SK-N-MC (cell line): ENCODE measurements at places on chromosomes 13 and 19.

- no peak for DNase-seq
These were observed 82.7 kb upstream of the SLC15A1 start for GRCh38 chr13:98835156-98835555.

DNA sequence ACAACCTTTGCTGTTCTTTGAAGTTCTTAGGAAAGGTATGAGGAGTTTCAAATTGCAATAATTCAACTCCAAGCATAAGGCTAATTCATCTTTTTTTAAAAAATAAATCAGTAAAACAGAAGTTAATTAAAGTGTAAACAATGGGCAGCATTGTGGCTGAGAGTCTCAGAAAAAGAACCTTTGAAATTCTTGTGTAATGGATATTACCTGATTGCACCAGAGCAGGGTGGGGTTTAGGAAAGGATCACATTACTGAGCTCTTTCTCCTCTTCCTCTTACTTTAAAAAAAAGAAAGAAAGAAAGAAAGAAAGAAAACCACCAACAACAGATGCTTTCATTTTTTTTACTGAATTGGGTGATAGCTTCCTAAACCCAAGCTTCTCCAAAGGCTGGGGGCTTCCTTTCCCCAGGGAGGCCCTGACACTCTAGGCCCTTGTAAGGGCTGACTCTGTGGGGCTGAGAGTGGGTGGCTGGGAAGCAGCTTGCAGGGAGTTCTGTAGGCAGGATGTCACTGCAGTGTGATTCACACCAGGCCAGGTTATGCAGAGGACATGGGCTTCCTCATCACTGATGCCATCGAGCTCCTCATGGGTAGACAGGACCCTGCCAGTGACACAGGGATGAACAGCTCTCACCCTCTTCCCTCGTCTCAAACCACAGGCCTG lies 564.5 kb downstream of the FGF9 start:
- DNase-seq = no peak

DNA sequence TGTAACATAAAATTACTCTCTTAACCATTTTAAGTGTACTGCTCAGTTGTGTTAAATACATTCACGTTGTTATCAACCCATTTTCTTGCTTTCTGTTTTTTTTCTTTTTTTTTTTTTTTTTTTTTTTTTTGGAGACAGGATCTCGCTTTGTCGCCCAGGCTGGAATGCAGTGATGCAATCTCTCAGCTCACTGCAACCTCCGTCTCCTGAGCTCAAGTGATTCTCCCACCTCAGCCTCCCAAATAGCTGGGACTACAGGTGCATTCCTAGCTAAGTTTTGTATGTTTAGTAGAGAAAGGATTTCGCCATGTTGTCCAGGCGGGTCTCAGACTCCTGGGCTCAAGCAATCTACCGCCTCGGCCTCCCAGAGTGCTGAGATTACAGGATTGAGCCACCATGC lies 42.5 kb upstream of the C13orf42 start:
- DNase-seq = no peak

DNA sequence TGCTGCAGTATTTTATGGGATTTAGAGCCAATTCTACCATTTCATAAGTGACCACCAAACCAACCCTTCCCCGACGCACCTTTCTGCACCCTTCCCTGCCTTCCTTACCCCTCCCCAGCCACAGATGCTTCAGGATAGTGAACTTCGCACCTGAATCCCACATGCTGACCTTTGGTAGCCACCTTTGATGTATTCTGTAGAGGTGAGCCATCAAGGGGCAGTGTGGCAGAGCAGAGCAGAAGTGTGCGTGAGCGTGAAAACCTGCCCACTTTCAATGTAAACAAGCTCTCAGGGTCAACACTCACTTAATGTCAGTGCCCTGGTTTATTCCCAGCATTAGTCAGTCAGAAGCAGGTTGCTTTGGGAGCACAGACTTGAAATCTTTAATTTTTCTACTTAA lies 107.7 kb downstream of the FRY start:
- DNase-seq = no peak

DNA sequence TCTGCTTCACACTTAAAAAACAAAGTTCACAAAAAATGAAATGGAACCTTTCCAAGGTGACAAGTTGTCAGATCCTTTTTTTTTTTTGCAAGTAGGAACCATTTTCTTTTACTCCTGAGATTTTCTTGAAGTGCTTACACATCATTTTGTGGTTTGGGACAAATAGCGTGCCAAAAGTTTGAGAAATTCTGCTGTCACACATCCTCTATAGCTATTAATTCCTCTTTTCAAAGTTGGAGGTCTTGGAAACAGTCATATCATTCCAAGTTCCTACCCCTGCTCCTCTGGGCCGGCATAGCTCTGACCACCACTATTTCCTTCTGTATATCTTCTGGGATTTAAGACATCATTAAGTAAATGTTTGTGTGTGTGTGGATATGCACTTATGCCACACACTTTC lies 421.6 kb upstream of the SLC10A2 start:
- no peak for DNase-seq

- no peak for DNase-seq
These were observed 11.8 kb upstream of the LILRA2 start for GRCh38 chr19:54561840-54562239.

- DNase-seq = no peak
These were observed 3.0 kb upstream of the DIRAS1 start for GRCh38 chr19:2724148-2724557.

GRCh38 chr13:37029617-37030016 lies 29.0 kb downstream of the EXOSC8 start:
- no peak for DNase-seq

GRCh38 chr13:49357694-49358093 lies 86.2 kb downstream of the CAB39L start:
- no peak for DNase-seq

- DNase-seq = no peak
These were observed 8.3 kb downstream of the CBLC start for GRCh38 chr19:44785993-44786392.

- no peak for DNase-seq
These were observed 525.1 kb upstream of the NBEA start for GRCh38 chr13:34416971-34417380.

DNA sequence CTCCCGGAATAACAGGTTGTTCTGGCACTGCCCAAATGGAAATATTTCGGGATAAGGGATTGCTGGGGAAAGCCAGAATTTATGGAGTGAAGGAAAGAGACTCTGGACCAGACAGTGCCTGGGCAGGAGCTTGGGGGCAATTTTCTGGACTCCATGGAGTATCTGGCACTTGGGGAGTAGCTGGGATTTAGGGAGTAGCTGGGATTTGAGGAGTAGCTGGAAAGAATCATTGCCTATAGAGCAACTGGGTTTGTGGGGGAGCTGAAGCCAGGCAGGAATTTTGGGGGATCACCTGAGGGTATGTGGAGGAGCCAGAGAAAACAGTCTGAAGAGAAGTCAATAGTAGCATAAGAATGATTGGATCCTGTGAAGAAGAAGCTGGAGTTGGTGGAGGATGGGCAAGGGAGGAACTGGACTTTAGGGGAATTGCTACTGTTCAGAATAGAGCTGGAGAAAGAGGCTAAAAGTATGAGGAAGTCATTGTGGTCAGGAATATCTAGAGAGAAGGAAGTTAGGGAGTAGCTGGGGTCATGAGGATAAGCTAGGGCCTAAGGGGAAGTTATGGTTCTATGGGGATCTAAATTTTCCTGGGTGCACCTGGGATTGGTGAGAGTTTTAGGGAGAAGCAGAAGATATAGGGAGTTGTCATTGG lies 14.8 kb downstream of the FSD1 start:
- no peak for DNase-seq

DNA sequence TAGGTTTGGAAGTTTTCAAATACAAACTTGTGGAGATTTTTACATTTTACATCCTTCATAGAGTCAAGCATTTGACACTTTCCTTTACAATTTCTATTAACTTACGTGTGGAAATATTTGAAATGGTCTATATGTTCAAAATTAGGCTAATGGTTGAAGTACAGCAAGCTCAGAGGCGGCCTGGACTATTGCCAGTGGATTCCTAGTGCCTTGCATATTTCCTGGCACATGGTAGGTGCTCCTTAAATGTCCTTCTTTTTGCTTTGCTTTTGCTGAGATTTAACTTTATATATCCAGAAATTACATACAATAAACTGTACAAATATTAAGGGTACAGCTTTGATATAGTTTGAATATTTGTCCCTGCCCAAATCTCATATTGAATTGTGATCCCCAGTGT lies 93.9 kb downstream of the UBL3 start:
- no peak for DNase-seq

GRCh38 chr13:112185466-112185865 lies 118.5 kb downstream of the SOX1 start:
- no peak for DNase-seq

DNA sequence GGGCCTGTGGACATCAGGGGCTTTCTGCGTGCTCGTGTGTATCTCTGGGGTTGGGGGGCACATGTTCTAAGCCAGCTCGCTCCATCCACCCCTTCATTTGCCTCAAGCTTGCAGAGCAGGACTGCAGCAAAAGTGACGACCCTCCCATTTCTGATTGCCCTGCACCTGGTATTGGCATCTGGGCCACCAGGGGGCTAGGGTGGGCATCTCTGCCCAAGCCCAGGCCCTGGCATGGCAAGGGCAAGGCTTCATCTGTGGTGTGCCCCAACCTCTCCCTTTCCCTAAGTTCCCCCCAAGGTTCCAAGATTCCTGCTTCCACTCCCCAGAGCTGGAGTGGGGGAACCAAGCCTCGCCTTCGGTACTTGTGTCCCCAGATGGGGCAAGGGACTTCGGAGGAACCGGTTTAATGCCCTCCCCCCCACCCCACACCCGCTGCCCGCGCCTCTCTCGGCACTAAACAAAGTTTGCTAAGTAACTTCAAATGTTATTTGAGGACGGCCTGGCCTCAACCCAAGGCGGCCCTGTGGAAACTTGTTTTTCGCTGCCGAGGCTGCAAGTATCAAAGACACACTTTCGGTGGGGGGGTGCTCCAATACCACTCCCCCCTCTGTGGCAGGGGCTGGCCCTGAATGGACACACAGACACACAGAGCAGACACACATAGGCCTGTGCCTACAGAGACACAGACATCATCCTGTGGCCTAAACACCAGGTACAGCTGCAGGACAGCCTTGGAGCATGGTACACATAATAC lies 12.2 kb downstream of the NFIX start:
- no peak for DNase-seq

DNA sequence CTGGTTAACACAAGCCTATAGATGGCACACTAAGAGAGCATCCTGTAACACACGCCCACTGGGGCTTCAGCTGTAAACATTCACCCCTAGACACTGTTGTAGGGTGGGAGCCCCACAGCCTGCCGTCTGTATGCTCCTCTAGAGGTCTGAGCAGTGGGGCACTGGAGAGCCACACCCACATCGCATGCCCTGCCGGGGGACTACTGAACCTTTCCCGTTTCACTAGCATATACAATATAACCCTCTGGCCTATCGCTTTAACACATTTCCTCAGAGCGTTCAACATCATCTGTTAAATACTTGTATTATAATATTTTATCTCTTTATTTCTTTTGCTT lies 73.4 kb downstream of the PCDH9 start:
- no peak for DNase-seq

GRCh38 chr13:36530861-36531590 lies 98.7 kb downstream of the CCNA1 start:
- no peak for DNase-seq

GRCh38 chr19:11507370-11508078 lies 1.9 kb upstream of the ZNF653 start:
- no peak for DNase-seq

- no peak for DNase-seq
These were observed 10.1 kb upstream of the NFIX start for GRCh38 chr19:12985049-12985776.

GRCh38 chr19:40365613-40366401 lies 17.3 kb downstream of the PLD3 start:
- no peak for DNase-seq

DNA sequence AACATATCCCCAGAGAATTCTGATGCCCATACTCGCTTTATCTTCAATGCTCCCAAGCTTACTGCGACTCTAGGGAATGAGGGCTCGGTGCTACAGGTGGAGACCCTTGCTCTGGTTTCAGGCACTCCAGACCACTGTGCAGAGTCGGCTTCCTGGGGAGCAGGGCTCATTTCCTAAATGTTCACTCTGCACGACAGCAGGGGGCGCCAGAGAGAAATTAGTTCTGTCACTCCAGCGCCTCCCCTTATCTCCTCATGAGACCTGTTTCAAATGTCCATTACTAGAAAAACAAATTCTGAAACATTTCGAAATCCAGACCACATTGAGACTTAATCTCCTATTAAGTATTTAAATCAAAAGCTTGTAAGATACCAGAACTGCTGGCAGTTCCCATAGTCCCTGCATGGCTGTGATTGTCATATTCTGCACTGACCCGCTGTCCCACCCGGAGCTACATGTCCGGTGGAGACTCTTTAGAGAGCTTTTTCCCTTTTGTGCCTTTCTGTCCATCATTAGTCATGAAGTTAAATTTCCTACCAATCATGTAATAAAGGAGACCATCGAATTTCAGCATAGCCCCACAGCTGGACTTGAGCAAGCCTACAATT lies 22.4 kb downstream of the EPSTI1 start:
- DNase-seq = no peak

DNA sequence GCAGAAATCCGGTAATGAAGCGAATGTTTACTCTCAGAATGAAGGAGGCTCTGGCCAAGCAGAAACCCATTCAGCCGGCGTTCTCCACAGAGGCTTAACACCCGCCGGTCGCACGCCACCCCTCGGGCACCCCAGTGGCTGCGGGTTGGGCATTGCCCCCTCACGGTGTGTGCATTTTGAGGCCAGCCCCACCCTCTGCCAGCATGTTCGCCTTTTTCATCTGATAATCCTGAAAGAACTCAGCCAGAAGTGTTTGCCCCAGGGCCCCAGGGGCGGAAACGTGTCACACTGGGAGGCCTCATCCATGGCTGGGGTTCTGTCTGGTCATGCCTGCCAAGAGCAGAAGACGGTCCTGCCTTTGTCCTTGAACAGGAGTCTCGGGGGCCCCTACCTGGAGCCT lies 34.2 kb downstream of the COMP start:
- DNase-seq = peak; percentile 12

DNA sequence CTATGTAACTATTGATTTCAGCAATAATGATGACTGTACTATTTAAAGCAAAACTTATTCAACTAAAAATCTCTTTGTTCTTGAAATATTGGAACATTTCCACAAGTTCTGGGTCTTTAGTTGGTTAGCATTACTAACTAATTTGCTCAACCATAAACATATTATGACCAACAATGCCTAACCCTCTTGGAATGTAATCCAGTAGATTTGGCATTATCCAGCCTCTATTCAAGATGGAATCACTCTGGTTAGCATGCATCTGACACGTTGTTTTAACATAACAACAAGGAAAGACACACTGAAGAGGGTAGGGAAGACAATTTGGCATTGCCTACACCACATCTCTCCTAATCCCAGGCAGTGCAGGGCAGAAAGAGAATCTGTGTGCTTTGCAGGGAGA lies 941.3 kb upstream of the PCDH20 start:
- no peak for DNase-seq

- DNase-seq = no peak
These were observed 1.8 kb upstream of the NCCRP1 start for GRCh38 chr19:39194832-39195542.

DNA sequence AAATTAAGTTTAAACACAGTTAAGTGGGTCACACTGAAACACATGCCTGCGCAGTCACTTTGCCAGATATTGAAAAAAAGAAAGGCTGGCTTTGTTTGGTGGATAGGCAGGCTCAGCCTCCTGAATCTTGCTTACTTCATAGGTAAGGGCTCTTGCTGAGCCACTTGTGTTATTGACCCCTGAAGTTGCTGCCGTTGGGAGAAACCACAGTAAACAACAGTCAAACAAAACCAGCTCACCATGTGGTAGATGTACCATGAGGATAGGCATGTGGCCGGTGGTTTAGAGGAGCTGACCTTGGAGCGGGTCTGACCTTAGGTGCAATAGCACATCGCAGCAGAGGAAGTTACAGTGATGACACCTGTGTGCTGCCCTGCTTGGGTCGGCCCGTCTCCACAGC lies 52.2 kb downstream of the SPATA13 start:
- no peak for DNase-seq

- DNase-seq = no peak
These were observed 10.3 kb downstream of the ZNF480 start for GRCh38 chr19:52307275-52307674.
